ENCODE measurements at places on chromosomes 3 and 15.

DNA sequence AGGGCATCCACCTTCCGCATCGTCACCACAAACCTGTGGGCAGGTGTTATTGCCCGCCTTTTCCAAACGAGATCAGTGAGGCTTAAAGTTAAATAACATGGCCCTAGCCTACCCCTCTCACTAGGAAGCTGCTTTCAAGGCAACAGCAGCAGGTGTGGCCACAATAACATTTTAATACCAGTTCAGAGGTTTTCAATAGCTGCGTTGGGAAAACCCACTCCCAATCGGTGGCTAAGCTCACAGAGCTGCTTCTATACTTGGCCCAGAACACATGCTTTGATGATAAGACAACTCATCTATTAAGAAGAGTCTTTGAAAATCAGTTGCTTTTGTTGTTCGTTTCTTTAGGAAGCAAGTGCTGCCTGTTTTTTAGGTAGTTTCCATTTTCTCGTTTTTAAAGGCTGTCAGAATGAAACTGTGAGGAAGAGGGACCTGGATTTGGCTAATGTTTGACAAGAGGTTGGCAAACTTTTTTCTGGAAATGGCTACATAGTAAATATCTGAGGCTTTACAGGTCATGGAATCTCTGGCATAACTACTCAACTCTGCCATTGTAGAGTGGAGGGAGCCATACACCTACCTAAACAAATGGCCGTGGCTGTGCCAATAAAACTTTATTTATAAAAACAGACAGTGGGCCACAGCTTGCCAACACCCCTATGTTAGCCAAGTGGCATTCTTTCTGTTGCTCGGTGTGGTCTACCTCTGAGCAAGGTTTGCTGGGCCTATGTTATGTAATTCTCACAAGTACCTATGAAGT lies 179.6 kb downstream of the FEZF2 start:
- DNase-seq, result no peak

- no peak for DNase-seq
Observed at GRCh38 chr3:27749643-27750042, 27.5 kb upstream of the EOMES start.

- no peak for DNase-seq
Observed at GRCh38 chr3:99579246-99579645, 59.1 kb upstream of the COL8A1 start.

- DNase-seq, result no peak
Observed at GRCh38 chr3:112126511-112126911, 6.5 kb downstream of the GCSAM start.

DNA sequence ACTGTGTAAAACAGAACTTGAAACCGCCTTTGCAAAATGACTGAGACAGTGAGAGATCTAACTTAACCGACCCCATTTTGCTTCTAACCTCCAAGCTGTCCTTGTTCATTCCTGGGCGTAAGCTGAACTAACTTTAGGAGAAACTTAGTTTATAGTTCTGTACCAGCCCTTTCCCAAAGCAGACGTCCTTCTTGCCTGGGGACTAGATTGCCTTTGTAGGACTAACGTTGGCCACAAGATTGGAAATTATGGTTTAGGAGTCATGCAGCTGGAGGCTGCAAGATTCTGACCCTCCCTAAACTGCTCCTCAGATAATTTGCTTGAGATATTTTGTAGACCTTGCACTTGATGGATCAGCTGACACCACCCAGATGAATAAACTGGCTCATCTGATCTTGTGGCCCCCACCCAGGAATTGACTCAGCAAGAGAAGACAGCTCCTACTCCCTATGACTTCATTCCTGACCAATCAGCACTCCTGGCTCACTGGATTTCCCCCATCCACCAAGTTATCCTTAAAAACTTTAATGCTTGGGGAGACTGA lies 219.9 kb upstream of the PROK2 start:
- DNase-seq, result no peak

GRCh38 chr3:65551945-65552344 lies 486.8 kb downstream of the MAGI1 start:
- no peak for DNase-seq

GRCh38 chr15:74752531-74752930 lies 3.9 kb downstream of the CYP1A2 start:
- no peak for DNase-seq

- DNase-seq, result no peak
Observed at GRCh38 chr3:72328755-72329277, 519.4 kb downstream of the SHQ1 start.

GRCh38 chr3:154943981-154944380 lies 136.1 kb upstream of the MME start:
- DNase-seq, result no peak

GRCh38 chr3:121399820-121400219 lies 146.0 kb downstream of the POLQ start:
- no peak for DNase-seq

DNA sequence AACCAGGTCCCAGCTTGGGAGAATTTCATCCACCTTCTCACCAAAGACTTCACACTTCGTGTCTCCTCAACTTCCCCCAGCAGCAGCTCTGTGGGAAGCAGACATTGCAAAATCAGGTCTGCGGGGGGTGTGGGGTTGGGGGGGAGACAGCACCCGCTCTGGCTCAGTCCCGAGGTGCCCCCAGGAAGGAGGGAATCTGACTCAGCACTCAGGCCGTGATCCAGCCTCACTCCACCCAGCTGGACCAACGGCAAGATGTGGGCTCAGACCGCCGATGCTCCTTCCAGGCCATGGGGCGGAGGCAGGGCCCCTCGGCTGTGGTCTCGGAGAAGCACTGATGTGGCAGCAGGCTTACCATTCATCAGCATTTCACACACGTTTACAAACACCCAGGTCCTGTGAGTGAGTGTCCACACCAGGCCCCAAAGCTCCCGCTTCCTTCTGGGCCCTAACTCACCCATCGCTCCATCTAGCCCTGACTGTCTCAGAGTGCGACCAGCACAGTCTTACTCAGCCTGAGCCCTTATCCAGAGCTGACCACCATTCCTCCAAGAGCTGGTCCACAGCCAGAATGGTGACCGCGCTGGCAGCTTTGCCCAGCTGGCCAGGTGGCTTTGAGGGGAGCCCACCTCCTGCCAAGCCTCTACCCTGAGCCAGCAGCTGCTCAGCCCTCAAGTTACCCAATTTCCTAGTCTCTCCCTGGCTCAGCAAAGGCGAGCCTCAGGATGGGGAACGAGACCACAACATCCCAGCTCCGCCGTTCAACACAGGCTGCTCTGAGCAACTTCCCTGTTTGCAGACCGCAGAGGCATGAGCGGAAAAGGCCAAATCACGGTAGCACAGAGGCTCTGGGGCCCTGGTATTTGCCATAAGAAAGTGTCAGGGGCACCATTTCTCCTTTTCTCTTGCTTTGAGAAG lies 3.3 kb downstream of the STAB1 start:
- DNase-seq, result no peak

DNA sequence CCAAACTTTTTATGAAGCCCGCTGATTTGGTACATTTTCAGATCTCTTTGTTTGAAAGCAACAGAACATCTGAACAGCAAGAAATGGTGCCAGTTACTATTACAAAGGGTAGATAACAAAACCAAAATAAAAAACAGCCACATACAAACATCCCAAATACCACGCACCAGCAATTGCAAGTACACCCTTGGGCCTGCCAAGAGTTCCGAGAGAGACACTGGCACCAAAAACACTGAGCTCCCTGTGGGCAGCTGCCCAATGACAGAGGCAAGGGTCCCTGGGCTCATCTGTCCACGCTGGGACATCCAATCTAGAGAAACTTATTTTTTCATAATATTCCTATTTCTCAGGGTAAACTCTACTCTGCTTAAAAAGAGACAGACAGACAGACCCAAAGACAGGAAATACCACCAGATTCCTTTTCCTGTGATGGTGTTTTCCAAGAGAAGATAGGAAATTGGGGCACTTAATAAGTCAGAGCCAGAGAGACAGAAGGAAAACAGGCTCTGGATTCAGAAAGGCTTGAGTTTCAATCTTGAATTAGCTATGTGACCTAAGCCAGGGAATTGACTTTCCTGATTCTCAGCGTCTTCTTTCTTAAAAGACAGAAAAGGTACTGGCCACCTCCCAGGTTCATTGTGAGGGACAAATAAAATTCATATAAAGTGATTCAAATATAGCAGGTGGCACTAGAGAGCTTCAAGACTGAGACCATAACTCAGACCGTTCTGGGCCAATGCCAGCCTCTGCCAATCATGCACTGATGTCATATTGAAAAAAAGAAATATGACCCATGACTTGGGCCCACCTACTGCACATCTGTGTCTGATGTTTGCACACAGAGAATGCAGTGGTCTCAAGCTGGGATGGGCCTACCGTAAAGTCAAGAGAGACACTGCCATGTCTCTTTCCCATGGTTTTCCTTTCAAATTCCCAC lies 61.3 kb downstream of the FOXP1 start:
- DNase-seq, result no peak

DNA sequence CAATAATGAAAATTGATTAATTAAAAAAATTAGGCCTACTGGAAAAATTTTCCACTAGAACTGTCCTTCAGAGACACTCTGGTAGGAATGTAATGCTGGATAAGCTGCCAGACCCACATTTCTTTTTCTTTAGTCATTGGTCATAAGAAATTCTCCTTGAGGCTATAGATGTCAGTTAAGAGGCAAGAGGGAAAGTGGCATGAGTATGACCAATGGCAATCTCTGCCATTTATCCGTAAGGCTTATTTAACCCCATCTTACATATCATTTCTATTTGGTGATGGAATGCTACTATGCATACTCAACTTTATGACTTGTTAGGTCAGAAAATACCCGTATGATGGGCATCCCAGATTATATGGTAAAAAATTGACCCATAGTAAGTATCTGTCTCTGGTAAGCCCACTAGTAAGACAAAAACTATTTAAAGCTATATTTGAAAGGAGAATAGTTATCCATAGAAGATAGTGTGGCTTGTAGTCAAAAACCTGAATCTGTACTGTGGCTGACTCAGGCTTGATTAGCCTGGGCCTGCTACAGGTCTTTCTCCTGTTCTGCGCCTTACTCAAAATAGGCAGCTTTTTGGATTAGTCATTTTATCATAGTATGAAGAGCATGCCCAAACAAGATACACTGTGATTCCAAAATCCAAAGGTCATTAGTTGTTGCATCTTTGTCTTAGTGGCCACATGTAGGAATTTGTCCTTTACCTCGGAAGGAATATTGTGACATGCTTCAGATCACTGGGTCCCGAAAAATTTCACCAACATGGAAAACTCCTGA lies 314.7 kb downstream of the PYDC2 start:
- DNase-seq, result no peak

DNA sequence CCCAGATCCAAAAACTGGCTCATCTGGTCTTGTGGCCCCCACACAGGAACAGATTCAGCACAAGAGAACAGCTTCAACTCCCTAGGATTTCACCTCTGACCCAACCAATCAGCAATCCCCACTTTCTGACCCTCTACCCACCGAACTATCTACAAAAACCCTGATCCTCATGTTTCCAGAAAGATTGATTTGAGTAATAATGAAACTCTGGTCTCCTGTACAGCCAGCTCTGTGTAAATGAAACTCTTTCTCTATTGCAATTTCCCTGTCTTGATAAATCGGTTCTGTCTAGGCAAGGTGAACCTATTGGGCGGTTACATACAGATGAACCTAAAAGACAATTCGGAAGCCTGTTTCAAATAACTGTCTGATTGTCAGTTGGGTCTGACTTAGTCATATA lies 847.6 kb upstream of the ALCAM start:
- no peak for DNase-seq

DNA sequence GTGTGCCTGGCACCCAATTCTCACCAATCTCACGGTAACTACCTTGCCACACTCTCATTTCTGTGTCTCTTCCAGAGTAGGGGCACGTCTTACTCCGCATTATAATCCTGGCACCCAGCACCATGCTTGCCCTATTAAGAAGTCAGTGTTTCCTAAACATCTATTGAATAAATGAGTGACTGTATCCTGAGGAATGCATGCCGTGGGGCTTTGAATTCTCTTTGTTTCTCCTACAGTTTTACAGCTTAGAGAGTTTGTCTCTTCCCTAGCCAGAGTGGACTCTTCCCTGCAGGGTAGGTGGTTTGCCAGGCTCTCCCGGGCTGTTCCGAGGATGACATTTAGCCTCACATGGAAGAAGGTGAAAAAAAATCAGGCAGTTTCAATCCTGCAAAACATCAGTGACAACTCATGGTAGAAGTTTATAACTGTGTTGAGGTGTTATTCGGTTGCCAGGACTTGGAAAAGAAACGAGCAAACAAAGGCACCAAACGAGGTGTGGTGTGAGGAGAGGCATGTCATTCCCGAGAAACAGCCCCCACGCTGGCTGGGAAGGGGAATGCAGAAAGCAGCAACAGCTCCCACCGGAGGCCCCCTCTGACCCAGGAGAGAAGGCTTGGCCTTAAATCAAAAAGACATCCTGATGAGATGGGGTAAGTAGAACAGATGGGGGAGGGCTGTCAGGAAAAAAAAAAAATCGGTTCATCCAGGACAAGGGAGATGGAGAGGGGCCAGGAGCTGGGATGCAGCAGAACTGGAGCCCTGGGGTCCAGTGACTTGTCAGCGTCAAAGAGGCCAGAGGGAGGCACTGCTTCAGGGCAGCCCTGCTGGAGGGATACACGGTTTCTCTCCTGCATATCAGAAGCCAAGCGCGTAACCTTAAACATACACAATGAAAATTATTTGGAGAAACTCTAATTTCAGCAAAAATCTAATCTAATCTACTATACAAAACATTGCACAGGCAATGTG lies 168.4 kb upstream of the ARRDC4 start:
- DNase-seq, result no peak

GRCh38 chr15:58441376-58442070 lies 9.7 kb downstream of the LIPC start:
- DNase-seq, result no peak

- no peak for DNase-seq
Observed at GRCh38 chr3:156843071-156843808, 17.1 kb downstream of the LEKR1 start.

GRCh38 chr3:45555086-45555591 lies 39.4 kb upstream of the LIMD1 start:
- DNase-seq, result no peak

DNA sequence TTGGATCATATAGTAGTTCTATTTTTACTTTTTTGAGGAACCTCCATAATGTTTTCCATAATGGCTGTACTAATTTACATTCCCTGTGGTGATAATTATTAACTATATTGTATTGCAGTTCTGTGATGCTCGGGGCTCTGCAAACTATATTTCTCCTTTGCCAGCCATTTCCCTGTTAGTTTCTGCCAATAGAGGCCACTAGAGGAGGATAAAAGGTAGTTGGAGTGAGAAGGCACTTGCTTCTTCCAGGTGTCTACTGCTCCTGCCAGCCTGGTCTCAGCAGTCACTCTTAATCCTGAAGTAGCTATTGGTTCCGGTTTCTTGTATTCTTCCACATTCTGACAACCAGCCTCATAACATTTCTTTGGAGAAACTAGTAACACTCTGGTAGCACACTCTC lies 233.9 kb upstream of the GBE1 start:
- DNase-seq, result no peak

DNA sequence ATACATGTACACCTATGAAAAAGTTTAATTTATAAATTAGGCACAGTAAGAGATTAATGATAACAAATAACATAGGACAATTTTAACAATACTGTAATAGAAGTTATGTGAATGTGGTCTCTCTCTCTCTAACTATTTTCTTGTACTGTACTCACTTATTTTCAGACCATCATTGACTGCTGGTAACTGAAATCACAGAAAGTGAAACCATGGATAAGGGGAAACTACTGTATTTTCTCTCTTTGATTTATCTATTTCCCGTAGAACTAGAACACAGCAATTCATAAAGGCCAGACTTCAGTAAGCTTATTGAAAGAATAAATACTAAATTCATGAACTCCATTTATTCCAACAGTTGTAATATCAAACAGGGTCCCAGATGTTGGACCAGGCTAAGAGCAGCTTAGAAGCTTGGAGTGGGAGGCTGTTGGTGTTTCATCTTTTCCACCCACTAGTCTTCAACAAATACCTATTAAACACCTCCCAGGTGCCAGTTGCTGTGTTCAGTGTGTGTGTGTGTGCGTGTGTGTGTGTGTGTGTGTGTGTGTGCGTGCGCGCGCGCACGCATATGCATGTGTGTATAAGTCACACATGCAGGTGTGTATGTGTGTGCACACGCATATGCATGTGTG lies 235.4 kb downstream of the FOXP1 start:
- no peak for DNase-seq

All from activated T-cell treated with anti-CD3 and anti-CD28 coated beads for 48 hours (primary cell).